Activated CD8-positive, alpha-beta memory T cell treated with anti-CD3 and anti-CD28 coated beads for 48 hours (primary cell): ENCODE measurements at places on chromosomes 7 and 10.

- no peak for DNase-seq
Measured at GRCh38 chr10:4427532-4427931, 398.5 kb upstream of the AKR1E2 start.

DNA sequence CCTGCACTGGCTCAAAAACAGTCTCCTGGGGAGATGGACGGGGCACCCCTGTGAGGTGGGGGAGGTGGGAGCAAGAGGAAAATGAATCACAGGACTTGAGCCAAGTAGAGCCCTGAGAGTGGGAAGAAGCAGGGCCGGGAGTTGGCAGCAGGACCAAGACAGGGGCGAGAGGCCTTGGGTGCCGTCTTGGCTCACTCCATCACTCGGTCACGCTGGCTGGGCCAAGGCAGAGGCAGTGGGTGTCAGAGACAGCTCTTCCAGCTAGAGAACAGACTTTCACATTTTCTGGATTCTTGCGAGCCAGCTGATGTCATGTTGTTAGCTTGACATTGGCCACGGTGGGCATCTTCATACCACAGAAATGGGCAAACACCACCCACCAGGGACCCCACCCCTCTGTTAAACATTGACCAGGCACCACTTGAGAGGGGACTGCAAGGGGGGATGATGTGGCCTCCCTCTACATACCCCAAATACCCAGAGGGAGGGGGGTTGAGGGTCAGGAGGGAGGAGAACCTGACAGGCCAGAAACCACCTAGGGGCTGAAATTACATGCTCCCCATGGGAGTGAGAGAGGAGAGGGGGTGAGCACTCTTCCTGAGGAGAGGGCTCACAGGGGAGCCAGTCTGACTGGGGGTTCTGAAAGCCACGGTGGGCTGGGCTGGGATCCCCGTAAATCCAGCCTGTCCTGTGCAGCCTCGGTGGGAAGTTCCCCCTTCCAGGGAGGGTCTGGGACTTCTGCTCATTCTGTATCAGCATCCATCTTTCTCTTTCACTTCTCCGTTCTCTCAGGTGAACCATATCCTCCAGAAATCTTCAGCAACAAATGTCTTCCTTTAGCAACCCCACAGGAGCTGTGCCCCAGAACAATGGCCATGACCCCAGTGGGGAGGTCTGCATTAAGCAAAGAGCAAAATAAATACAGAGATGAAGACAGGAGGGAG is 19.6 kb downstream of the CAMK2B start:
- no peak for DNase-seq

DNA sequence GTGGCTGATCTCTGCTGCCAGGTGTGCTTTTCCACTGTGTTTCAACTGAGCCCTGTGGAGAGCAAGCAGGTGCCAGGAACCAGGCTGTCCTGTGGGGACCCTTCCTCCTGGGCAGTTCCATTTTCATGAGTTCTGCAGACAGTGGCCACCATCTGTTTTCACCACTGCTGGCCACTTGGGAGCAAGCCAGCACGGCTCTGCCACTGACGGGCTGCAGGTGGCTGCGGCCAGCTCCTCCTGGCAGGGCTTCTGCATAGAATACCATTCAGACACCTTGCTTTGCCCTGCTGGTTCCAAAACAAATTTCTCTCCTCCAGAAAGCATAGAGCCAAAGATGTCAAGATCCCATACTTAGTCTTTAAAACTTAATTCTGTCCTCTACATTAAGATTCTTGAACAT is 48.3 kb downstream of the LANCL2 start:
- DNase-seq: no peak

DNA sequence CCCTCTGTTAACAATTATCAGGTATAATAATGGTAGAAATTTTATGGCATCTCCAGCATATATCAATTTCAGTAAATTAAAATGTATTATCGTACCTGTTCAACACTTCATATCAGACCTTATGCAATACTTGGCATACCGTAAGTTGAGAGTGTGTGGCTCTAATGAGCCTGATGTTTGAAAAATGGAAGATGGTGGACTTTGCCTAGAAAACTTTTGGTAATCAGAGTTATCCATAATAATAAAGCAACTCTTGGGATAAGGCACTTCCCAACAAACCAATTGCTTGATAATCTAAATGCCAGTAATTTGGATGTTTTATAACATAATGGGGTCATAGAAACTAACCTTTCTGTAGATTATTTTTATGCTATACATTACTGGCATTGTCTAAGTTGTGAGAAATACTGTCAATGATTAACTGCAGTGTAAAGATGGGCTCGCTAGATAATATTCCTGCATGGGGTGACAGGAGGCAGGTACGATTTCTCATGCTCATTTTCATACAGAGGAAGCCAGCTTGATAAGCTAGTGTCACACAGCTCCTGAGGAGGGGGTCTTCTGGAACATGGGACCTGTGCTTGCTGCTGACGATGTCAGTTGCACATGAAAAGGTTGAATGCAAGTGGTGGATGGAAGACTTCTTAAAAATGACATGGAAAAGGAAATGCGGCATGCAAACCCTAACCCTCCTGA is 27.8 kb upstream of the DMBT1 start:
- DNase-seq: no peak

DNA sequence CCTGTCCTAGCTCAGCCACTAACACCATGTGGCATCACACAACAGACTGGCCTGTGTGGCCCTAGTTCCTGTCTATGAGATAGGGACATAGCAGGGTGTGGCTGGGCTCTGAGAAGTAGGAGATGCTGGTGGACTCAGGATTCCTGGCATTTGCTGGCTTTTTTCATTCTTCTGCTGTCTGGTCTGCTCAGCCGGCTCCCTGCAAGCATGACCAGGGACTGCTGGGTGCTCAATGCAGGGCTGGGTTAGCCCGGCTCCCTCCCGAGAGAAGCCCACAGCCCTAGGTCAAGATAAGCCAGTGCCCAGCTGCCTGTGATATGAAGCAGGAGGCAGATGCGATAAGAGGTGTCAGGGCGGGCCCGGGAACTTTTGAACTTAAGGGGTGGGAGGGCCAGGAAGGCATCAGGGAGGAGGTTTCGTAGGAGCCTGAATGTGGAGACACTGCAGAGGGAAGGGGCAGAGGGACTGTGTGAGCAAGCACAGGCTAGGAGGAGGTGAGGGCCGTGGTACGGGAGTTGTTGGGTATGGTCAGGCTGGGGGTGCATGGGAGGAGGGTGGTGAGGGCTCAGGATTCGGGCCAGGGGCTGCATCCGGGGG is 3.5 kb downstream of the AQP1 start:
- no peak for DNase-seq

DNA sequence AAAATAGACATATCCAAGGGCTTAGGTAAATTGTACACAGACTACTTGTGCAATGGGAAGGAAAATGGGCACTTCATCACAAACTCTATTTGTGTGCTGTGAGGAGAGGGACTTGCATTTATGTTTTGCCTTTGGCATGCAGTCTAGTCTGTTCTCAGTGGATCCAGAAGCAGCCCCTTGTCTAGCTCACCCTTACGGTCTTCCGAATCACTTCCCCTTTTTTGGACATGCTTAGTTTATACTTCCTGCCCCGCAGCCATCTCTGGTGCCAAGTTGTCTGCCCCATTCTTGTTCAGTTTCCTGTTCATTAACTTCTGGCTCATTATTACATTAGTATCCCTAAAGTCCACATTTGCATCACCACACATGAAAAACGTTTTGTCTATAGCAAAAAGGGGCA is 161.6 kb downstream of the NRCAM start:
- DNase-seq: no peak

DNA sequence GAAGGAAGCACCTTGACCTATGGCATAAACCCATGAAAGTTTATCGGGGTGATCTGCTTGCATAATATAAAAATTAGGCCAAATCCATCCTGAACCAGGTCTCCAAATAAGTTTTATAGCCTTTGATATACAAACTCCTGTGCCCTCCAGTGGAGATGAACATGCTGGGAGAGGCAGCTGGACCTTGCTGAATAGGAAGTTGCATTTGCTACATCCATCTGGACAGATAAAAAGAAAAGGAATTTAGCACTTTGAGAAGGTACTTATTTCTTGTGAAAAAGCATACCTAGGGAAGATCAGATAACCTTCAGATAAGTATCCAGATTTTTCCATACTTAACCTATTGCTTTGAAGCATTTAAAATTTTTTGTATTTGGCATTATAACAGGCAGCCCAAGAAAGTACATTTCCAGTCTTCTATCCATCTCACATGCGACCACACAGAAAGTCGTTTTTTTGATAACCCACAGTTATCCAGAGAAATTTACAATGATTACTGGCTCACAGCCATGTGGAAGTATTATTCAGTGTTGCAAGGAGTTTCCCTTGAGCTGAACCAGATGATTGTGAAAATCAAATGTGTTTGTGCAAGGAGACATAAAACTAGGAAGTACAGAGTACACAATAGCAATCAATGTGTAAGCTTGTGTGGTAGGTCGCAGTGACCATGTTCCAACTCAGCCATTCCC is 124.4 kb upstream of the STK17A start:
- no peak for DNase-seq

- DNase-seq: no peak
Measured at GRCh38 chr7:102193806-102194205, 92.9 kb upstream of the SH2B2 start.

GRCh38 chr7:43486634-43487033 is 96.3 kb upstream of the STK17A start:
- DNase-seq: no peak

DNA sequence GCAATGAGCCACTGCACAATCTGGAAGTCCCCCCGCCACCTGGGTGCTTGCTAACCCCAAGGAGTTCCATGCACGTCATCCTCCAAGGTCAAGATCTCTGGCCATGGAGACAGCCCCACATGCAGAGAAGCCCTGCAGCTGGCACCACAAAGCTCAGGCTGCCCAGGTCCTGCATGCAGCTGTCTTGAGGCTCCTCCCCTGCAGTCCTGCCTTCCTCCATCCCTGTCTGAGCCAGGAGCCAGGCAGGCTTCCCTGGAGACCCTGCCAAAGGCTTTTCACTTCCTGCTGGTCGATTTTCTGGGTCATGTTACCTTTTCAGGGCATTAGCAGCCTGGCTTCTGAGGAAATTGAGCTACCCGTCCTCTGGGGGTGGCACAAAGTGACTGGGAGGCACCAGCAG is 12.5 kb upstream of the TMEM72 start:
- no peak for DNase-seq

DNA sequence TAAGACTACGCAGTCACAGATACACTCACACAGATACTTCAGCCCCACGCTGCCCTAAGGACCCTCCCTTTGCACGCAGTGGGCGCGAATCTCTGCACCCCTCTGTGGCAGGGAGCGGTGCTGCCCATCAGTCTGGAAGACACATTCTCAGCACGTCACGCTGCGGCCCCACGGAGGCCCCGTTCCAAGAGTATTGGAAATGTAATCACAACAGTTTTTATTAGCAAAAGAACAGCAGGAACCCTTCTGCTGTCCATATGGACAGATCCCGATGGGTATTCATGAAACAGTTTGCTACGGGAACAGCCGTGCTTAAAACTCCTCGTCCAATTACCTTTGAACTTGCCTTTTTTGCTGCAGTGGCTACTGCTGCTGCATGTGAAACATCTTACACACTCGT is 131.0 kb downstream of the RPS24 start:
- DNase-seq: no peak

DNA sequence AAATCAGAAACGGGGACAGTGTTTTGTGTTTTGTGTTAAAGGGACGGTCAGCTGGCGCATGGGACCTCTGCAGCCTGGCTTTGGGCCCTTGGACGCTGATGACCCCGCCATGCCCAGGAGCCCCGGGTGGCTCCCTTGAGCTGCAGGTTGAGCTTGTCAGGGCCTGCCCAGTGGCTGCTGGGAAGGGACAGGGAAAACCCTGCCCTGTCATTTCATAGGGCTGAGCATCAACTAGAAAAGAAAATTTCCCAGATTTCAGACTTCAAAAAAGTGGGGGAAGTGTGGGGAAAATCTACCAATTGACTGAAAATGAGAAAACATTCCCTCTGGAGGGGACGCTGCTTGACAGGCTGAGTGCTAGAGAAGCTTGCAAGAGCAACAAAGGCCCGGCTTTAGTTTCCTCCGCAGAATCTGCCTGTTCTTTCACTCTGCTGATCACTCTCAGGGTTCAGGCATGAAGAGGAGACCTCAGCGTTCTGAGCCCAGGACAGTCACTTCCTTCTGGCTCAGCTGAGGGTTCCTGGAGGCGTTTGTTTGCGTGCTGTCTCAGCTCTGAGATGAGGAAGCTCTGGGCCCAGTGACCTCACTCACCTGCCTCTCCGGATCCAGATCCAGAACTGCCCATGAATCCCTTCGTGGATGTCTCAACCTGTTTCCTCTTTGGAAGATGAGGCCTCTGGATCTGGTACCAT is 18.6 kb upstream of the DNAJB6 start:
- no peak for DNase-seq

DNA sequence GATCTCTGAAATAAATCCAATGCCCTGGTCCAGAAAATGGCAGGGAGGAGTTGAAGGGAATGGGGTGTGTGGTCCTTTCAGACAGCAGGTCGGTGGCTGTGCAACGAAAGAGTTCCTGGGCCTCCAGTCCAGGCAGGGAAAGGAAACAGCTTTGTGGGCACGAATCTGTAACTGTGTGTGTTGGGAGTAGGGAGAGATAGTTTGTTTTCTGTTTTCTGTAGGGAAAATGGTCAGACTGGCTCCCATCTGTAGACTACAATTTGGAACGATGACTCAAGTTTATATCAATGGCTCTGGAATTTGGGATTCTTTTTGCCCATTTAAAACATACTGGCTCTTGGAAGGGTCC is 2.6 kb upstream of the HOXA9 start:
- DNase-seq: no peak

GRCh38 chr10:100470367-100470766 is 7.6 kb downstream of the WNT8B start:
- no peak for DNase-seq

DNA sequence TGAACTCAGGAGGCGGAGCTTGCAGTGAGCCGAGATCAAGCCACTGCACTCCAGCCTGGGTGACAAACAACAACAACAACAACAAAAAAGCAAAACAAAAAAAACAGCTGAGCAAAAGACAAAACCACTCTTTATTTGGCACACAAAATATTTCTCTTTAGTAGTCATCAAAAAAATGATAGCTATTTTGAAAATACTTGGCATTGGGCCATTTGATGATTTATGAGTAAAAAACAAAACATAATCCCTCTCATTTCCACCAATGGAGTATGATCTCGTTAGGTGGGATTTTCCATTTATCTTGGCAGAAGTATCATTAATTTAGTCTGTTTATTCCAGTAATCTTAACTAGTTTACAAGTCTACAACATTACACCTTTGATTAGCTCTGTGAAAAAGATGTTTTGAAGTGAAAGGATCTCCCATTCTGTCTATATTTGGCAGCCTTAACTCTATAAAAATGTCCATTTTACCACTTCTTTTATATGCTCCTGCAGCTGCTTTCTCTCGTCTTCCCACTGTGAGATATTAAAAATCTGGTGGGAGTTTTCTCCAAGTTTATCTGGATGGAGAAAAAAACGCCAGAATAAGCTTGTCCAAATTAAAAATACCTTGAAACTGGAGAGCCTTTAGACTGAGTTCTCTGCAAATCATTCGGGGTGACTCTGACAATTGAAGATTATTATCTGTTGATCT is 58.8 kb upstream of the AGMO start:
- no peak for DNase-seq
